Esophagus muscularis mucosa (tissue), 4 donors: ENCODE measurements at places on chromosomes 16 and 17. TPM values are rescaled to one million over a fixed set of nuclear protein-coding genes. Genes with fewer than 3 reads are reported as not detected.
A peak's percentile ranks its signal among the peaks of the same experiment; 100 is the strongest.

- H3K4me3 ChIP-seq: no peak overlapping the region
- H3K27ac ChIP-seq: no peak overlapping the region
- no peaks in the 10 kb centered on the region for H3K36me3 ChIP-seq
- peaks cover 4% of the 10 kb centered on the region for H3K4me1 ChIP-seq
- no peak for DNase-seq
Observed at GRCh38 chr17:74391771-74392170, 24.5 kb downstream of the GPR142 start.

GRCh38 chr16:30063893-30064728 is 1.4 kb upstream of the ALDOA start:
- H3K4me1 ChIP-seq: peaks cover 40% of the 10 kb centered on the region
- H3K36me3 ChIP-seq: peaks cover 25% of the 10 kb centered on the region

DNA sequence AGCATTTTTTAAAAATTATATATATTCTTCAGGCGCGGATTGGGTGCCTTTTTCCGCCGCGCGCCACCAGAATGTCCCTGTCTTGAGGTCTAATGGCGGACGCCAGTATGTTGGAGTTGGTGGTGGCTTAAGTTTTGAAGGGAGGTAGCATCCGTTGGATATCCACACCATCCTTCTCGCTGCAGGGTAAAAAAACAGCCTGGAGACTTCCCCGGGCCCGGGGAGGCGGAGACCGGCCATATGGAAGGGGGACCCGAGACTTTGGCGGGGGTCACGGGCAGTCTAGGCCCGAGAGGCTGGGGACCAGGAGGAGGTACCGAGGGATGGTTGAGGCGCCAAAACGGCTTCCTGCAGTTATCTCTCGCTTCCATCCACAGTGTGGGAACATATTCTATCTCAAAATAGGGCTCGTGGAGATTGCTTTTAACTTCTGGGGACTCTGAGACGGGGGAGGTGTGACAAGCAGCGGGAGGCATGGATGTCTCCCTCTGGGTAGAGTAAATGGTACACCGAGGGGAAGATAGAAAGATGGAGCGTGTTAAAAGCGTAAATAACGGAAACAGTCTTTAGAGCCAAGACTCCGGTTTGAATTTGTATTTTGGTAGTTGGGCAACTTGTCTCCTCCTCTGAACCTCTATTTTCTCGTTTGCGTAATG is at the start of gene SF3B3:
TSS of gene SF3B3 (plus strand) at position 74 of the 656 bp plus-strand sequence. CDS start 2,841 bp downstream, outside the sequence.
- peak; percentile 94 for DNase-seq
- H3K36me3 ChIP-seq: peaks cover 32% of the 10 kb centered on the region
- H3K4me3 ChIP-seq: peak within 1 kb of the TSS; percentile 85
- peaks cover 57% of the 10 kb centered on the region for H3K4me1 ChIP-seq

DNA sequence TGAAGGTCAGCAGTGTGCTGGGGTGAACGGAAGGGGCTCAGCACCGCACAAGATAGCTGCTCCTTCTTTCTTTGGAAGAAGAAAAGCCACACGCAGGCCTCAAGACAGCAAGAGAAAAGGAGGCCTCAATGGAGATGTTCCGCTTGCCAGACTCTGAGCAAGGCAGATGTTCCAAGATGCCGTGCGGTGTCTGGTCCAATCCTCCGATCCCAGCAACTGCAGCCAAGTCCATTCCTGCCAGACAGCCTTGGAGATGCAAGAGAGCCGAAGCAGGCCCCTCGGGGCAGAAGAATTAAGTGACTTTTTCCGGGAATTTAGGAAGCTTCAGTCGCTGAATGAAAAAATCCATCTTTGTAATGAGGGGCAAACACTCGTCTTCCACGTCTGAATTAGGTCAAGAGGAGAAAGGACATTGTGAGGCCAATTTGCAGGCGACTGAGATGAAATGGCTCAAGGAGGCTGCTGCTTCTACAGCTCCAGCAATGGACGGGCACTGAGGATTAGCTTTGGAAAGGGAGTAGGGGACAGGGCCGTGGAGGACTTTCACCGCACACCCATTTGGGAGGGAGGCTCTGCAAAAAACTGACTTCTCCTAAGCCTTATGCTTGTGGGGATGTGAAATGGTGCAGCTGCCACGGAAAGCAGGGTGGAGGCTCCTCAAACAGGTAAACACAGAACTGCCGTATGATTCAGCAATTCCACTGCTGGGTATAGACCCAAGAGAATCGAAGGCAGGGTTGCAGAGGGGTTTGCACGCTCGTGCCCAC is 44.7 kb downstream of the RPH3AL start:
- H3K4me1 ChIP-seq: peaks cover 10% of the 10 kb centered on the region
- no peaks in the 10 kb centered on the region for H3K27me3 ChIP-seq

The TPSAB1 gene
- total RNA-seq: 15.6 TPM

DNA sequence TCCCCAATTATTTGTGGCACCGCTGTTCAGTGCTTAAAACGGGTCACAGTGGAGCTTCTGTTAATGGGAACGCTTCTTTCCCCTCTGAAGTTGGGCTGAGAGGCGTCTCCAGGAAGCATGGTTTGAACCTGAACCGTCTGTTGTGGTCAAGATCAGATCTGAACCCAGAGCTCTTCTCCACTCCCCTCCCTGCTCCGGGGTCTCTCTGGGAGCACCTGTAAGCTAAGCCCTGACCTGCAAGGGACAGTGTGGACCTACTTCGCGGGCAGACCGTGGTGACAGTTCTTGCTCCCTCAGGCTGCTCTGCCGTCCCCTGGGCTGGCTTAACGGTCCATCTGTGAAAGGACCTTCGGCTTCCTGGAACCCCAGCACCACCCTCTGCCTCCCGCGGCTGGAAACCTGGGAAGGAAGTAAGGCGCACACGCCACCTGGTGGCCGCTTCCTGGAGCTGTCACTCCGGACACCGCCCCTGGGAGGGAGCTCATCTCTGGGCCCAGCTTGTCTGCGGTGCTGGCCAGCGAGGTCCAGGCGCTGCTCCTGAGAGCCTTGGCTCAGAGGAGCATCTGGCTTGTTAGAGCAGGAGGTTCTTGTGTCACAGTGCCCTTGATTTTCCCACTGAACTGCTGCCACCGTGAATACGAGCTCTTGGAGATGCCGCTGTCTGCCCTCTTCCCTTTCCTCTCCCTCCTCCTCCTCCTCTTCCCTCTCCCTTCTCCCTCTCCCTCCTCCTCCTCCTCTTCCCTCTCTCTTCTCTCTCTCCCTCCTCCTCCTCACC is 518.5 kb upstream of the EEF2KMT start:
- H3K4me3 ChIP-seq: no peak overlapping the region
- no peak overlapping the region for H3K27ac ChIP-seq
- no peaks in the 10 kb centered on the region for H3K27me3 ChIP-seq
- H3K4me1 ChIP-seq: no peaks in the 10 kb centered on the region
- no peaks in the 10 kb centered on the region for H3K36me3 ChIP-seq

DNA sequence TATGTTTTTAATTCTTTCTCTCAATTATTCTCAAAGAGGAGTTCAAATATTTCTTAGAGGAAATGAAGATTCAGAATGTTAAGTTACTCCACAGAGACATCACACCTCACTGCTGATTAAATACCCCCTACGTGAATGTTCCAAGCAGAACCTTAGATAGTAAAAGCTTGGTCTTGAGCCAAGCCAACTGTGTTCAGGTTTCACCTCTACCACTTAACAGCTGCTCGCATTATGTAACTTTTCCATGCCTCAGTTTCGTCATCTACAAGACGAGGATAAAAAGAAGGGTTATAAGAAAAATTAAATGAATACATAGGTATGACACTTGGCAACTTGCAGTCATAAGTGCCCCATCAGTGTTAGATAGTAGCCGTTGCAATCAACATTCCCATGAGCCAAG is 356.2 kb downstream of the RBFOX1 start:
- no peaks in the 10 kb centered on the region for H3K4me1 ChIP-seq
- H3K27me3 ChIP-seq: no peaks in the 10 kb centered on the region
- no peaks in the 10 kb centered on the region for H3K36me3 ChIP-seq

GRCh38 chr17:66689221-66689620 is 145.7 kb upstream of the CACNG5 start:
- H3K36me3 ChIP-seq: peaks cover 4% of the 10 kb centered on the region
- no peak for DNase-seq
- H3K27ac ChIP-seq: no peak overlapping the region
- no peaks in the 10 kb centered on the region for H3K27me3 ChIP-seq
- no peak overlapping the region for H3K4me3 ChIP-seq

GRCh38 chr16:49776085-49776595 is 79.8 kb downstream of the ZNF423 start:
- peak overlapping the region; percentile 34 for H3K27ac ChIP-seq
- no peaks in the 10 kb centered on the region for H3K36me3 ChIP-seq
- DNase-seq: no peak
- no peak overlapping the region for H3K4me3 ChIP-seq
- H3K4me1 ChIP-seq: peaks cover 36% of the 10 kb centered on the region

DNA sequence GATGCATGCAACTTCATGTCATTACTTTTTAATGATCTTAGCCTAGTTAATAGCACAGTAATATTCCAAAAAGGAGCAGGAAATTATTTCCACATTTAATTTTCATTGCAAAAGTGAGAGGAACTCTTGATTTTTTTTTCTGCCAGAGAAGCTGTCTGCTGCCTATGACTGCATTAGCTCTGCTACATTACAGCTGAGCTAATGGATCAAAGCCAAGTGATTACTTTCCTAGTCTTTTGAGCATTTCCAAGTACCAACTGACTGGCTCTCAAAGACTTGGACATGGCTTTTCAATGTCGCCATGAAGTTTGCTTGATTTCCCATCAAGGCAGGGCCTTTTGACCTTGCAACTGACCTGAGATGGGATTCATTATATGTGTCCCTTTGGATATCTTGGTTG is 356.6 kb upstream of the XYLT1 start:
- H3K4me3 ChIP-seq: no peak overlapping the region
- H3K36me3 ChIP-seq: no peaks in the 10 kb centered on the region
- DNase-seq: no peak

- H3K27ac ChIP-seq: no peak overlapping the region
- DNase-seq: no peak
- no peaks in the 10 kb centered on the region for H3K4me1 ChIP-seq
- no peak overlapping the region for H3K4me3 ChIP-seq
- H3K27me3 ChIP-seq: no peaks in the 10 kb centered on the region
Observed at GRCh38 chr17:28684963-28685362, 23.0 kb downstream of the SUPT6H start.

- DNase-seq: no peak
- no peaks in the 10 kb centered on the region for H3K27me3 ChIP-seq
- H3K36me3 ChIP-seq: no peaks in the 10 kb centered on the region
Observed at GRCh38 chr16:23742766-23743165, 12.1 kb upstream of the CHP2 start.

- peaks cover 16% of the 10 kb centered on the region for H3K36me3 ChIP-seq
- no peak overlapping the region for H3K27ac ChIP-seq
- H3K27me3 ChIP-seq: no peaks in the 10 kb centered on the region
Observed at GRCh38 chr16:67063008-67063407, 34.1 kb downstream of the CBFB start.

GRCh38 chr16:8370374-8371270 is 219.7 kb downstream of the TMEM114 start:
- H3K36me3 ChIP-seq: no peaks in the 10 kb centered on the region
- H3K27ac ChIP-seq: no peak overlapping the region

DNA sequence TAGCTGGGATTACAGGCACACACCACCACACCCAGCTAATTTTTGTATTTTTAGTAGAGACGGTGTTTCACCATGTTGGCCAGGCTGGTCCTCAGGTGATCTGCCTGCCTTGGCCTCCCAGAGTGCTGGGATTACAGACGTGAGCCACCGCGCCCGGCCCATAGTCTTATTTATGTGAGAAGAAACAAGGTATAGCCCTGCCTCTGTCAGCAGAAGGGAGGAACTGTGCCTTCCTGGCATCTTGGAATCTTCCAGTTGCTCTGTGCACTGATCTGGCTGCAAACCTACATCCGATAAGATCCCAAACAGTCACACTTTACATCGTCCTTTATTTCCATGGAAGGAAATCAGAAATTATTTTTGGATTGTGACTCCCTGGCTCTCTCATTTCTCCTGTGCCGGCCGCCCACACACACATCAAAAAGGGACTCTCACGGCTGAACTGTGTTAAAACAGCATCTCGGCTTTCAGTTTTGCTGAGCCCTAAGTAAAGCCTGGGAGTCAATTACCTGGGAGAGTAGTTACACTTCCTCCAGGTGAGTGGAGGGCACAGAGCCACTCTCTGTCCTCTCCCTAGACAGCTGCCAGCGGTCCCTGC is 23.3 kb downstream of the WIPI1 start:
- H3K36me3 ChIP-seq: peaks cover 51% of the 10 kb centered on the region
- H3K4me1 ChIP-seq: peaks cover 18% of the 10 kb centered on the region
- no peak overlapping the region for H3K27ac ChIP-seq
- H3K4me3 ChIP-seq: no peak overlapping the region
- DNase-seq: no peak
- no peaks in the 10 kb centered on the region for H3K27me3 ChIP-seq

GRCh38 chr17:70320673-70321345 is 151.5 kb downstream of the KCNJ2 start:
- no peaks in the 10 kb centered on the region for H3K4me1 ChIP-seq
- H3K27me3 ChIP-seq: no peaks in the 10 kb centered on the region
- DNase-seq: no peak
- H3K4me3 ChIP-seq: no peak overlapping the region

- no peak for DNase-seq
- peaks cover 6% of the 10 kb centered on the region for H3K4me1 ChIP-seq
- no peak overlapping the region for H3K4me3 ChIP-seq
- H3K27me3 ChIP-seq: peaks cover 19% of the 10 kb centered on the region
- H3K36me3 ChIP-seq: no peaks in the 10 kb centered on the region
- H3K27ac ChIP-seq: no peak overlapping the region
Observed at GRCh38 chr17:49859991-49860953, 12.4 kb upstream of the TAC4 start.

The MEOX1 gene
- total RNA-seq: 6.6 TPM

DNA sequence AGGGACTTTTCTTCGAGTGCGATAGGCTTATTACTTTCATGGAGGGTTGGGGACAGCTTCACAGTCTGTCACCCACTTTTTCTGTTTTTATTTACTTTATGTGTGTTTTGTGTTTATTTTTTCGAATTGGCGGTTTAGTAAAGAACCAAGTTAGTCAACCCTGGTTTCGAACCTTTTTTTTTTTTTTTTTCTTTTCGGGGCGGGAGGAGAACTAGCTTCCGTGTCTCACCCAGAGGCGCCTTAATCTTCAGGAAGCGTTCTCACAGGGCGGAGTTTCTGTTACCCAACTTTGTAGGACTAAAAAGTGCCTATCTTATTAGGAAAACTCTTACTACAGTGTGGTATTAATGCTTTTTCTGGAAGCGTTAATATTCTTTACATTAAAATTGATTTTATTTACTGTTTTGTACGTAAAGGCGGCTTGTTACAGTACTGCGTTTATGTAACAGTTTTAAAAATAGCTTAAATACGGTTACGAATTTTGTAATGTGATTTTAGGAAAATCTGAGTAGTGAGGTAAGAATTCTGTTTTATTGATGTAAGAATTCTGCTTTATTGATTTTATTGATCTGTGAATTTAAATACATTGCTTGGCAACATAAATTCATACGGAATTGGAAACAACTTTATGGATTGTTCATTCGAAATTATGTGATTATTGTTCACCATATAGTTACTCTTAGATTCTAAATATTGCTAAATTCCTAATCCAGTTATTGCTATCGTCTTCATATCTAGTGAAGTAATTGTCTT is 885 bp downstream of the ZNF207 start:
- peak overlapping the region; percentile 99 for H3K27ac ChIP-seq
- H3K36me3 ChIP-seq: peaks cover 40% of the 10 kb centered on the region
- H3K4me3 ChIP-seq: peak overlapping the region; percentile 94
- no peak for DNase-seq

The ABAT gene
- 10.8 TPM for total RNA-seq

GRCh38 chr17:50239937-50240336 is 34.3 kb upstream of the TMEM92 start:
- H3K27ac ChIP-seq: no peak overlapping the region
- H3K36me3 ChIP-seq: no peaks in the 10 kb centered on the region
- no peaks in the 10 kb centered on the region for H3K27me3 ChIP-seq
- peaks cover 22% of the 10 kb centered on the region for H3K4me1 ChIP-seq
- no peak overlapping the region for H3K4me3 ChIP-seq
- DNase-seq: no peak

GRCh38 chr16:85793662-85794298 is 5.6 kb downstream of the EMC8 start:
- H3K27ac ChIP-seq: no peak overlapping the region
- H3K4me3 ChIP-seq: no peak overlapping the region
- H3K4me1 ChIP-seq: peaks cover 27% of the 10 kb centered on the region
- DNase-seq: no peak
